ENCODE measurements at places on chromosomes 5 and 9.

DNA sequence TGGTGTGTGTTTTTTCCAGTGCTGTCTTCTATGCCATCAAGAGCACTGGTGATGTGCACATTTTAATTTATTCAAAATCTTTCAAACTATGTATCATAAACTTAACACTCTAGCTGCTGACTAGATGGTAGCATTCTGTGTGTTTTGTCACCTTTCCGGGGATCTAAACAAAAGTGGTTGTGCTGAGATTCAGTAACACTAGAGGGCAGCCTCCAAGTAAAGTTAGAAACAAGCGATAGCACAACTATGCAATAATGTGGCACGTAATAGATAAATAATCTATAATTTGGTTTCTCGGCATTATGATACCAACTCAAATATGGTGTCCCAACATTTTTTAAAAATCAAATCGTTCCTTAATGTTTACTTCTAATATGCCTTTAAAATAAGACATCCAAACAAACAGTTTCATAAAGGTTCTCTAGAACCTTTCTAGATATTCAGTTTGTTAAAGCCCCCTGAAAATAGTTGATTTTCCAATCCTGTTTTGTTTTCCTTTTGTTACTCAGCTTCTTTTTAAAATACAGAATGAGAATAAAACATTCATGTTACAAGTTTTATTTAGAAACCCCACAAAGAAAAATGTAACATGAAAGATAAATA is 16.9 kb downstream of the SEMA6A start:
- no peak for DNase-seq

- DNase-seq: peak; percentile 84
Measured at GRCh38 chr9:15299374-15299939, 7.6 kb downstream of the TTC39B start.

DNA sequence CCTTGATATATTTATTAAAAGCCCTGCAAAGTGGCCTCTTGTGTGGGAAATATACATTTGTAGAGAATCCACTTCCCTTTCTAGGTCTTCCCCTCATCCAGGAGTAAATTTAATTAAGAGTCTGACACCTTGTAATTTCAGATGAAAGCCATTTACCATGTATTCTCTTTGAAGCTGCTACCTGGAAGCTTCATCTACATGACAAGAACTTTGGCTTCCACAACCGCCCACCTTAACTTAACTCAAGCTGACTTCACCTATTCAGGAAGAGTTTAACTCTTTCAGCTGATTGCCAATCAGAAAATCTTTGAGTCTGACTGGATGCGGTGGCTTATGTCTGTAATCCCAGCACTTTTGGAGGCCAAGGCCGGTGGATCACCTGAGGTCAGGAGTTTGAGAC is 899.9 kb downstream of the TAF11L14 start:
- no peak for DNase-seq

DNA sequence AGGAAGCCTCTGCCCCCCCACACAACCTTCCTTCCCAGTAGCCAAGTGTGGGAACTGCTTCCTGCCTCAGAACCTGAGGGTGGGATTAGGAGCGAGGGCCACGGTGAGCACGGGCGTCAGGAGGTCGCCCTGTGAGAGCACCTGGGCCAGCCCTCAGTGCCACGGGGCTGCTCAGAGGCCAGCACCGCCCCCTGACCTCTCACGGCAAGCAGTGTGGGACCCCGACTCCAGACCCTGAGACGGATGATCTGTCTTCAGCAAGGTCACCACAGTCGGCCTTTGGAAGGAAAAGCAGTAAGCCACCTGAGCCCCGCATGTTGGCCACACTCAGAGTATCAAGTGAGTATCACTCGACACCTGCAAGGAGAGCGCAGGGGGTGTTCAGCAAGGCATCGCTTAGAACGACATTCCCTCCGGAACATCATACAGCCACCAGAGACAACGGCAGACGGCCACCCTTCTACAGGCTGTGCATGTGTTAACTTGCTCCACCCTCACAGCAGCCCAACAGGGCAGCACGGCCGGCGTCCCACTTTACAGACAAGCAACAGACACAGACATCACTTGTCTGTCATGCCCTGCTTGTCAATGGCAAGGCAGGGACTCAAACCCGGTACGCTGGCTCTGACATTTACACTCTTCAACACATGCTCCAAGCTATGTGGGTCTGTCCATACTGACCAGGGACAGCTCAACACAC is 50.2 kb downstream of the IPPK start:
- DNase-seq: no peak

DNA sequence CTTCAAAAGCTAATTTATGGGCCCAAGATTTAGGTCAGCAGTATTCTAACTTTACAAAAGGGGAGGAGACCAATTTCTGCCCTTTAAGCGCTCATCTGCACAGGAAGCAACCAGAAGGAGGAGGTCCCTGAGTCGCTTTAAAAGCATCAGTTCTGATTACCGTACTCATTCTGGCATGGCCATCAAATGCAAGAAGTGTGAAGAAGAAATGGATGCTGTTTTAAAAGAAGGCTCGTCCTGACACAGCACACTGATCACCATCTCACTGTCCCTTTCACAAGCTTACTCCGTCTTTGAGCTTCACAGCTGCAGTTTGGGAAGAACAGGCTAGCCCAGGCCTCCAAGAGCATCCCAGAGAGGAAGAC is 17.5 kb downstream of the ZNF608 start:
- no peak for DNase-seq

DNA sequence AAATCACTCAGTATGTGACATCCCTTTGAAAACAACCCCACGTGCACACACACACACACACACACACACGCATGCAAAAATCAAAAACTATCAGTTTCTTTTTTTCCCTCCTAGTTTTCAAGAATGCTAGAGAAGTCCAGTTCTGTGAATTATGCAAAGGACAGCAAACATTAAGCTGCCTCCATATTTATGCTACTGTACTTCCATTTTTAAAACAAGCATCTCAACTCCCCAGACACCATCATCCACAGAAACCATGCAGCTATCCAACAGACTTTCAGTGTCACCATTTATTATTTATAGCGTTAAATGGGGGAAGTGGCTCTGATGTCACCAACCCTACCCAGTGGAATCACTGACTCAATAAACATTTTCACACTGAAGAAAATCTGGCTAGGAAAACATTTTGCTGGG is 1.6 kb downstream of the FBXW11 start:
- DNase-seq: no peak

GRCh38 chr5:18745988-18746615 is 1111.8 kb downstream of the TAF11L14 start:
- peak; percentile 80 for DNase-seq

DNA sequence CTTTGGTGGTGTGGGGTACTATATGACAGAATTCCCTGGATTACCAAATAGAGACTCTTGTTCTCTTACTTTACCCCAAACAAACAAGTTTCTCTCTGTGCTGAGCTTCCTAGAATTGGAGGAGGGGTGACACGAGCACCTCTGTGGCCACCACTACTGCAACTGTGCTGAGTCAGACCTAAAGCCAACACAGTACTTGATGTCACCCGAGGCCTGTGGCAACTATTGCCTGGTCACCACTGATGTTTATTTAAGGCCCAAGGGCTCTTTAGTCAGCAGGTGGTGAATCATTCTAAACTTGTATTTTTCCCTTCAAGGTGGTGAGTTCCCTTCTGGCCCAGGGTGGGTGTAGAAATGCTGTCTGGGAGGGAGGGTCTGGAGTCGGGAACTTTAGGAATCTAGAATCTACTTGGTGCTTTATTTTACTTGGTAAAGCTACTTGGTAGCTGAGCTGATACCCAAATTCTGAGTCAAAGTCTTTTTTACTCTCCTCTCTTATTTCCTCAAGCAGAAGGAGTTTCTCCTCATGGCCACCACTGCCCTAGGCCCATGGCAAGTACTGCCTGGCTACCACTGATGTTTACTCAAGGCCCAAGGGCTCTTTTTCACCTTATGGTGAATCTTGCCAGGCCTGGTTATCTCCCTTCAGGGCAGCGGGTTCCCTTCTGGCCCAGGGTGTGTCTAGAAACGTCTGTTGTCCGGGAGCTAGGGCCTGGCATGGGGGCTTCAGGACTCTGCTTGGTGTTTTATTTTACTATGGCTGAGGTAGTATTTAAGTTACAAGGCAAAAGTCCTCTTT is 9.8 kb downstream of the LURAP1L start:
- DNase-seq: no peak

DNA sequence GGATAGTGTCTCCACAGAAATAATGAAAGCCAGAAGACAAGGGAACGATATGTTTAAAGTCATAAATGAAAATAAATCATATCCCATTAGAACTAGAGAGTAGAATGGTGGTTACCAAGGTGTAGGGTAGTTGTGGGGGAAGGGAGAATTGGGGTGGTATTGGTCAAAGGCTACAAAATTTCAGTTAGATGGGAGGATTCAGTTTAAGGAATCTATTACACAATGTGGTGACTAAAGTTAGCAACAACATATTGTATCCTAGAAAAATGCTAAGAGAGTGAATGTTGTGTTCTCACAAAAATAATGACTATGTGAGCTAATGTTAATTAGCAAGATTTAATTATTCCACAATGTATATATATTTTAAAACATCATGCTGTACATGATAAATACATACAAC is 27.8 kb upstream of the LARP1 start:
- no peak for DNase-seq

- no peak for DNase-seq
Measured at GRCh38 chr5:170861667-170861916, 226 bp upstream of the RANBP17 start.

- DNase-seq: no peak
Measured at GRCh38 chr5:45062044-45062443, 253.3 kb downstream of the MRPS30 start.

DNA sequence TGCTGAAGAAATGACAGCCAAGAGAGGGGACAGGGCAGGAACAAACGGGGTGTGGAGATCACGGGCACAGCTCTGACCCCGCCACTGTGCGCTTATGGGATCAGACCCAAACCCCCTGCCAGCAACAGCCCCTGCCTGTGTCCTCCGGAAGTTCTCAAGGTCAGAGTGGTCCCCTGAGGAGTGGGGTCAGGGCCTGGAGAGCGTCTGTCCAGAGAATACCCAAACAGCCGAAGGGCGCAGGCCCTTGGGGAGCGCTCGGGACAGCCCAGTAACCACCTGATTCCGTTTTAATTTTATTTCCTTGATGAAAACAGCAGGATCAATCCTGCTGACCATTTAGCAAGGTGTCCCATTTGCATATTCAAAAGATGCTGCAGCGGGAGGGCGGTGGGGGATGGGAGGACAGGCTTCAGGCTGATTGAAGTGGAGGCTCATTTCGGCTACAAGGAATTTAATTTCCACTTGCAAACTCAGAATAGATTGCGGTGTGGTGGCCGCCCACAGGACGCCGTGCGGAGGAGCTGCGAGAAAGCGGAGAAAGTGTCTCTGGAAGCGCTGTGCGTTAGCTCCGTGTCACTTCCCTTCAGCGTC is 32.6 kb upstream of the TMEM250 start:
- no peak for DNase-seq

DNA sequence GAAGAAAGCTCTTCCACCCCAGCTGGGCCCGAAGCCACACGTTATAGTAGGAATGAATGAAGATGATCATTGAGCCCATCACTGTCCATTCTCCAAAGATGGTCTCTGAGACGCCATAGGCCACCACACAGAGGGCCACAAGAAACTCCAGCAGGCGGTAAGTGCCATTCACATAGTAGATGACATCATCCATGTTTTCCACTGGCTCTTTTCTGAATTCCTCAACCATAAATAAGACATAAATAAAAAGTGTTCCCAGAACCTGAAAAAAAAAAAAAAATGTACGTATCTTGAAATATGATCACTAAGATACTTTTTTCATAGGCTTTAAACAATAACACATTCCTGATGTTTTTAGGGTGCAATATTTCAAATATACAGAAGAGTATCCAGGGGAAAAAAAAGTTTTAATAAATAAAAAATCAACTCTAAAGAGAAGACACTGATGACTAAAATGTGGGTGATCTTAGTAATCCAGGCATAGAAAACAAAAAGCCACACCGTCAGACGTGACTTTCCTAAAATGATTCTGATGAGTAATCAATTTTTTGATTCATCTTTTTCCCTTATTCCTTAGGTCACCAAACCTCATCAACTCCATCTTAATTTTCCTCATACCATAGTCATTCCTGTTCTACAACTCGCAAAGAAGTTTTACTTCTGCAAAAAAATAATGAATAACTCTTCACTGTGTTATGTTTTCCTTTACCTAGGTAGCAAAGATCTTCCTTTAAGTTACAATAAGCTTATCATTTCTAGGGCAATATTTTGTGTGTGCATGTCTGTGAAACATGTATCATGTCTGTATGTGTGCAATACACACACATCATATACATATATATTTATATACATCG is 47.8 kb downstream of the RNF145 start:
- no peak for DNase-seq

DNA sequence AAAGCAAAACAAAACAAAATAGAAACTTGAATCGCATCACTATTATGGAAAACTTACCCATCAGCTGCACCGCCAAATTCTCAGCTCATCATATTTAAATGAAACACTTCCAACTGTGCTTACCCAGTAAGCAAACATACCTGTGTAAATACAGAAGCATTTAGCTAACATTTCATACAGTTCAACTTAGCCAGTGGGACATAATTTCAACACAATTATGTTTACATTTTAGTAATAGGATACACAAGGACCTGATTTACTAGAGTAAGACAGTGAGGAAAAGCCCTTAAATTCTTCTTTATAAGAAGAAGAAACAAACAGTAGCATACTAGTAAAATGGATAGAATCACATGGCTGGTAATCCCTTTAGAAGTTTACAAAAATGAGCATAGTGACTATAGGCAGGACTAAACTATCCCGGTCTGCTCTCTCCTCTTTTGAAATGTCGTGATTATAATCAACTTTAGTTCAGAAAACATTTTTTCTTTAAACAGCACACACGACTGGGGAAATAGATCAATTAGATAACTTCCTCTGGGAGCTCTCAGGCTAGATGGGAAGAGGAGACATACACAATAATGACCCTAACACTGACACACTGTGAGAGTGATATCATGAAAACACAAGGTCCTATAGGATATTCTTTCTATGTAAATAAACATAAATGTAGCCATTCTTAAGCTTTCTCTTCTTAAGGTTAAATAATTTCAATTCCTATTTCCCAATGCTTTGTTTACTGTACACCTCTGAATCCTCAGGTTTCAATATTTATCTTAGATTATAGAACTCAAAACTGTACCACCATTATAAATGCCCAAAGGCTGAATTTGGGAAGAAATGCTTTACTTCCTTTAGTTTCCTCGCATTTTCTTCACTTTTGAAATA is 15.9 kb upstream of the CDC20B start:
- DNase-seq: no peak

GRCh38 chr5:136055612-136056309 is 27.0 kb downstream of the TGFBI start:
- DNase-seq: no peak

DNA sequence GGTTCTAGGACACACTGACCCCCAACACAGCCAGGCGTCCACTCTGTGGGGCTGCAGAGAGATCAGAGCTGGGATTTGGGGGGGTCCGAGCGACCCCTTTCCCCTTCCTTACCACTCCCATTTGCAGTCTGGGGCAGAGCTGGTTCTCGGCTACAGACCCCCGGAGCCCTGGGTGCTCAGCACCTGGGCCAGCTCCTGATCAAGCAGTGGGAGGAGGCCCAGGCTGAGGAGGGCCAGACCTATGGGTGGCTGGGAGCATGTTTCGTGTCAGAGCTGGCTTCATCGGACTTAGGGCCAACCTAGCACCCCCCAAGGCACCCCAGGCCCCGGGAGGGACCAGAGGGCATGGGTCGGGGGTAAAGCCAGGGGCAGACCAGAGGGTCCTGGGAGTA is 7.6 kb downstream of the GRIN1 start:
- no peak for DNase-seq

- DNase-seq: no peak
Measured at GRCh38 chr9:37678789-37679273, 28.1 kb downstream of the FRMPD1 start.

GRCh38 chr5:132759114-132760048 is 12.2 kb downstream of the CCNI2 start:
- peak; percentile 52 for DNase-seq

Measured in activated CD8-positive, alpha-beta memory T cell treated with anti-CD3 and anti-CD28 coated beads for 24 hours (primary cell).